ENCODE measurements at places on chromosomes 2 and 18. TPM values are rescaled to one million over a fixed set of nuclear protein-coding genes. Genes with fewer than 3 reads are reported as not detected.

The EDAR gene
- total RNA-seq = 0.43 TPM

The MROH2A gene
- total RNA-seq = not detected

The DNAH7 gene
- total RNA-seq = 2.6 TPM

The PROKR1 gene
- total RNA-seq = not detected

The KCTD1 gene
- 15.6 TPM for total RNA-seq

The HAUS1 gene
- 16.2 TPM for total RNA-seq

The IGFBP2 gene
- 143 TPM for total RNA-seq

The KCNIP3 gene
- 3.0 TPM for total RNA-seq

The ENOSF1 gene
- total RNA-seq = 92.0 TPM

The MALL gene
- total RNA-seq = 368 TPM

The LIMS3 gene
- 1.3 TPM for total RNA-seq

The SMIM21 gene
- not detected for total RNA-seq

The GRP gene
- total RNA-seq = 0.81 TPM

The FOXI3 gene
- total RNA-seq = not detected

The TFCP2L1 gene
- total RNA-seq = 149 TPM

The SERPINB12 gene
- total RNA-seq = not detected

The IGFBP5 gene
- total RNA-seq = 135 TPM

The MSTN gene
- total RNA-seq = 0.09 TPM

The RFTN2 gene
- total RNA-seq = 3.0 TPM

The PDE6D gene
- 16.2 TPM for total RNA-seq

The SLC4A3 gene
- 0.24 TPM for total RNA-seq

The TMEM37 gene
- 71.8 TPM for total RNA-seq

The RAB12 gene
- total RNA-seq = 17.4 TPM

The SERPINB4 gene
- not detected for total RNA-seq

The RNF125 gene
- total RNA-seq = 8.5 TPM

The CFAP210 gene
- not detected for total RNA-seq

The VWC2L gene
- not detected for total RNA-seq

The HOXD10 gene
- total RNA-seq = 1.0 TPM

The KIF5C gene
- 2.7 TPM for total RNA-seq

The RAPGEF4 gene
- 1.2 TPM for total RNA-seq

The TOGARAM2 gene
- total RNA-seq = 0.64 TPM

The CHRND gene
- not detected for total RNA-seq

The LOXHD1 gene
- not detected for total RNA-seq

The KHK gene
- 8.8 TPM for total RNA-seq

The ABHD1 gene
- total RNA-seq = not detected

The GPAT2 gene
- 3.0 TPM for total RNA-seq

The PLEK gene
- 2.6 TPM for total RNA-seq

The IL1F10 gene
- not detected for total RNA-seq

The NT5DC4 gene
- total RNA-seq = not detected

The ANKRD30BL gene
- not detected for total RNA-seq

The ASXL3 gene
- 4.4 TPM for total RNA-seq

The MEP1B gene
- total RNA-seq = 11.8 TPM

The SLC39A6 gene
- total RNA-seq = 11.4 TPM

The TMEM131 gene
- 80.6 TPM for total RNA-seq

The GAREM2 gene
- 2.7 TPM for total RNA-seq

The PDE1A gene
- 4.0 TPM for total RNA-seq

The C1QL2 gene
- not detected for total RNA-seq

The SCG2 gene
- 2.7 TPM for total RNA-seq

The SERPINB2 gene
- total RNA-seq = not detected

The SLC9A4 gene
- 0.09 TPM for total RNA-seq

The TDRD15 gene
- 0.06 TPM for total RNA-seq

The MYOM1 gene
- 3.5 TPM for total RNA-seq

The ANKRD30B gene
- 0.24 TPM for total RNA-seq

The RIOK3 gene
- total RNA-seq = 172 TPM

The TEKT4 gene
- not detected for total RNA-seq

The YWHAQ gene
- total RNA-seq = 227 TPM

The CEP76 gene
- 5.3 TPM for total RNA-seq

The TMEM18 gene
- 17.7 TPM for total RNA-seq

Measured in left colon (tissue), 2 donors.